ENCODE measurements at places on chromosomes 6 and 20.

GRCh38 chr6:26276841-26277648 lies 88.0 kb upstream of the BTN3A2 start:
- DNase-seq: no peak

DNA sequence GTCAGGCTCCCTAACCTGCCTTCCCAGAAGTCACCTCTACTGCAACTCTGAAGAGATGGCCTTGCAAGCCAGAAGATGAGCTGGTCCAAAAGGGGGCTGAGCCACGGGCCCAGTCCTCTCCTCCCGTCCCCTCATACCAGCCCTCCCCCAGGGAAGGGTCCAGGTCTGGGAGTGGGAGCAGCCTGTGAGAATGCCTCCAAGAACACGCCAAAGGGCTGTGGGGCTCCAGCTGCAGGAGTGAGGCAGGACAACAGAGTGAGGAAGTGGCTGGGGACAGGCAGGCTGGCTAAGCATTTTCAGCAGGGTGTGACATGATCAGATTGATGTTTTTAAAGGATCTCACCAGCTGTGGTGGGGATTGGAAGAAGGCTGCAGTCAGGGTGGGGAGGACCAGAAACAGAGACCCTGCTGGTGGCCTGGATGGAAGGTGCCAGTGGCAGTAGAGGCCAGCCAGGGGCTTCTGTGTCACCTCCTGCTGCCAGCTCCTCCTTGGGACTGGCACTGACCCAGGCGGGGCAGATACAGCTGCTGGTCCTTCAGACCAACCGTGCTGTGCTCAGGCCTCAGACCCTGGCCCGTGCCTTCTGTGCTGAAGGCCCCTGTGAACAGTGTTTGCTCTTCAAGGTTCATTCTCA lies 257.6 kb downstream of the NRN1 start:
- DNase-seq: no peak

GRCh38 chr20:45484676-45485075 lies 15.1 kb downstream of the WFDC2 start:
- DNase-seq: no peak

GRCh38 chr6:121590438-121590837 lies 155.0 kb downstream of the GJA1 start:
- no peak for DNase-seq

DNA sequence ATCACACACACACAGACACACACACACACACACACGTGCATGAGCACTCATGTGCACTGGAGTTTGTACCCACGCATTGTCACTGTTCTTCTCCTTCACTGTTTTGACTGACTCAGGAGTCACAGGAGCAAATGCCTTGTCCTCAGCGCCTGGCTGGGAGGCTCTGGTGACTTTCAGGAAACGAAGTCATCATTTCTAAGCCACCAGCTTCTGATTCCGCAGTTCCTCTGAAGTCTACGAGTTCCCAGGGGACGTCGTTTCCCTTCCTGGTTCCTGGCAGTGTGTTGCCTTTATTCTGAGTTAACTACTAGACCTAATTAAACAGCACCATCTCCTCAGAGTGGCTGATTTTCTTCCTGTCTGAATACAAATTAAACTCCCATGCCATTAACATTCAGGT lies 82.2 kb upstream of the PMEPA1 start:
- no peak for DNase-seq

- DNase-seq: no peak
These were observed 27.1 kb downstream of the MRPL14 start for GRCh38 chr6:44100088-44100550.

DNA sequence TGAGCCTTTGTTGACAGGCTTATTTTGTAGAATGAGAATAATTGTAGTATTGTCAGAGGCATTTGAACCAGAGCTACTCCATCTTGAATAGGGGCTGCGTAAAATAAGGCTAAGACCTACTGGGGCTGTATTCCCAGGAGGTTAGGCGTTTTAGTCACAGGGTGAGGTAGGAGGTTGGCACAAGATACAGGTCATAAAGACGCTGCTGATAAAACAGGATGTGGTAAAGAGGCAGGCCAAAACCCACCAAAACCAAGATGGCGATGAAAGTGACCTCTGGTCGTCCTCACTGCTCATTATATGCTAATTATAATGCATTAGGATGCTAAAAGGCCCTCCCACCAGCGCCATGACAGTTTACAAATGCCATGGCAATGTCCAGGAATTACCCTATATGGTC lies 82.7 kb downstream of the PFDN4 start:
- DNase-seq: no peak

DNA sequence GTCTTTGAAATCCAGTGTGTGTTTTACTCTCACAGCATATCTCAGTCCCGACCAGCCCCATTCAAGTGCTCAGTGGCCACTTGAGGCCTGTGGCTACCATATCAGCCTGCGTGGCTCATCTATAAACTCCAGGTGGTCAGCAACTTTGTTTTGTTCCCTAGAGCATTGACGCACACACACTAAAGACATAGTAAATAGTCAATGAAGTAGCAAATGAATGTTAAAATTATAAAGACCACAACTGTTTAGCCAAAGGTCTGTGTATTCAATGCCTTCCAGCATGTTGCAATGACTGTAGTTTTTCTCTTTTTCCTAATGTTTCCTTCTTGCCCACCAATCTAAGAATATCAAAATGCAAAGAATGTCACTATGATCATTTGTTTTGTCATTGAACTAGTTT lies 238.2 kb upstream of the ZNF217 start:
- no peak for DNase-seq
